ENCODE measurements at places on chromosomes 12 and 14. TPM values are rescaled to one million over a fixed set of nuclear protein-coding genes. Genes with fewer than 3 reads are reported as not detected.

The TRIAP1 gene
- 15.6 TPM for total RNA-seq

The SLC38A4 gene
- total RNA-seq = not detected

- no peak for DNase-seq
Observed at GRCh38 chr14:23457587-23458445, 11.7 kb upstream of the NGDN start.

- no peak for DNase-seq
Observed at GRCh38 chr12:66055837-66056319, 74.7 kb downstream of the LLPH start.

- DNase-seq = peak; percentile 73
Observed at GRCh38 chr12:105072888-105073488, 11.3 kb downstream of the ALDH1L2 start.

- peak; percentile 68 for DNase-seq
Observed at GRCh38 chr12:42446761-42447160, 120.8 kb downstream of the PPHLN1 start.

DNA sequence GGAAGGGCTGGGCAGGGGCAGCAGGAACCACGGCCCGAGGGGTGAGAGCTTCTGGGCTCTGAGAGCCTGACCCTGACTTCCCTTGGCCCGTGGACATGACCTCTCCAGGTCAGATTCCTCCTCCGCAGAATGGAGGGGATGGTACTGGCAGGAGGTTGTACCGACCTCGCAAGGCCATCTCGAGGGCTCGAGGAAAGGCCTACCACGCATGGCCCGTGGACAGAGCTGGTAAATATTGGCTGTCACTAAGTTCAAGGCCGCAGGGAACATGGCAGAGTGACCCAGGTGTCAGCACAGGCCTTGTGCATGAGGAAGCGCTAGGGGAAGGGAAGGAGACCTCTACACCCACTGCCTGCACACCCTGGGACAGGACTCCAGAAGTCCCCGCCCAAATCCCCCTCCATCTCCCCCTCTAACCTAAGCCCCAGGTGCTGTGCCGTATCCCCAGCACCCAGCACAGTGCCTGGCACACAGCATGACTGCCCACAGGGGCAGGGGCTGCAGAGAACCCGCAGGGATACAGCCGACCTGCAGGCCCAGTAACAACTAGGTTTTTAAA, 54.9 kb upstream of the PPP2R5C start:
- DNase-seq = no peak

DNA sequence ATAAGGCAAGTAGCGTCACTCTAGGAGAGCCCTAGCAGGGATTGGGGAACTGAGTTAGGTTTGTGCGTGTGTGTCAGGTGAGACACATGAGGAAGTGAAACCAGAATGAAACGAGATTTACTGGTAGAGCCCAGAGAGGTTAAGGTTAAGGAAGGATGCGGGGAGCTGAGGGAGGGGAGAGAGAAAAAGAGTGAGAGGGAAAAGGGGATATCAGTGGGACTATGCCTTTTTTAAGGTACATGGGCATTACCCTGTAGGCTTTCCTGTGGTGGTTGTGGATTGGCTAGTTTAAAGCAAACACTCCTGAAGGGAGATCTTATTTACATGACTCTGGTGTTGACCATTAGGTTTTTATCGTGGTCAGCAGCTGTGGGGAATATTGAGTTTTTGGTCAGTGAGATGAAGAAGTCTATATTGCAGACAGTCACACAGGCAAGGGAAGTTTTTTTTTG, 13.9 kb downstream of the ZDHHC17 start:
- DNase-seq = peak; percentile 85

DNA sequence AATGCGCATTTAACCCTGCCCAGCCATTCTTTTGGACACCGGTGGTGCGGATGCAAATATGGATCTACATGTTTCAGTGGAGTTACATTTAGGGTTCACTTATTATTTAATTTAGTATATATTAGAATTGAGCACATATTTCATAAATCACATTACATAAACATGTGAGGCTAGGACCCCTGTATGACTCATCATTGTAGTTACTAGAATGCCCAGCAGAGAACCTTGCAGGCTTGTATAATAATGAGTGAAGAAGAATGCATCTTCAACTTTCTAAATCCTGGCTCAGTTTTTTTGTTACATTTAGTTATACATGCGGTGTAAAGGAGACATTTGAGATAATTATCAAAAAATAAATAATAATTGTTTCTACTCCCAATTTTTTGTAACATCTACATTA, 369.0 kb downstream of the ATP23 start:
- DNase-seq = no peak

GRCh38 chr12:30926243-30927221, at the start of gene TSPAN11:
Gene TSPAN11 (plus strand): TSS chr12:30926748. CDS start chr12:30953992, 27,244 bp downstream.
- no peak for DNase-seq

DNA sequence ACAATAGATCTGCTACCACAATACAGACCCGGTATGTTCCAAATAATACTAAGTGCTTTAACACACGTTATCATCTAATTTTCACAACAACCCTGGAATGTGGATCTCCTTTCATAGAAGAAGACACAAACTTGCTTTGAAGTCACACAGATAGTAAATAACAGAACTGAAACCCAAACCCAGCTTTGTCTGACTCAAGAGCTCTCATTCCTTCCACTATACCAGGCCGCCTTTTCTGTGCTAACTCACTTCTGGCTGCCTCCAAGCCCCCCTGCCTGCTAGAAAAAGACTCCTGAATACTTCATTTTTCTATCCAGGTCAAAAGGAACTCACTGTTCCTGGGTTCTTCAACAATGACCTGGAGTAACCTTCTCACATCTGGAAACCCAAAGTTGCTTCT, 37.8 kb downstream of the PRPF40B start:
- DNase-seq = no peak

GRCh38 chr14:75025082-75025481, 22.4 kb downstream of the EIF2B2 start:
- DNase-seq = no peak
